ENCODE measurements at places on chromosomes 7 and 10.

- no peak for DNase-seq
Observed at GRCh38 chr7:38905056-38905759, 3.8 kb downstream of the VPS41 start.

DNA sequence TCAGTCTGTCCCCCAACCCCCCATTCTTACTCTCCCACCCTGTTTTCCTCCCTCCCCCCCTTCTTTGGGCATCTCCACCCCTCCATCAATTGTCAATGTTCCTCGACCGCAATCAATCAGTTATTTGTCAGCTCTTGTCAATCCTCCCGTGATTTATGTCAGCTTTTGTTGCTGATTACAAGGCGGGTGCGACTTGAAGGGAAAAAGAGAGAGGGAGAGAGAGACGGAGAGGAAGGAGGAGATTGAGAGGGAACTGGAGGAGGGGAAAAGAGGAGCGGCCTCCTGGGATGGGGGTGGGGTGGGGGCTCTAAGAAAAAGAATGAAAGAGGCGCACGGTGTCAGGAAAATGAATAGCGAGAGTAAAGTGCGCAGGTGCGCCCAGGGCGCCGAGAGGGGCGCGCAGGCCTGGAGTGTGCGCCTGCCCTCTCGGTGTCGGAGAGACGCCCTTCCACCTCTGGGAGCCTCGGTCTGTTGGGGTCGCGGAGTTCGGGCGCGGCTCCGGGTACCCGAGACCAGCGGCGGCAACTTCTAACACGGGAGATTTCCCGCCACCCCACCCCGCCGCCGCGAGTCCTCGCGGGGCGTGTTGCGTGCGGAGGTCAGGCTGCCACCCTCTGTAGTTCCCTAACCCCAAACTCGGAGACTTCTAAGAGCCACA is 1.1 kb upstream of the ZNF503 start:
- DNase-seq = no peak

- DNase-seq = no peak
Observed at GRCh38 chr7:100561491-100562194, 12.1 kb downstream of the SAP25 start.

DNA sequence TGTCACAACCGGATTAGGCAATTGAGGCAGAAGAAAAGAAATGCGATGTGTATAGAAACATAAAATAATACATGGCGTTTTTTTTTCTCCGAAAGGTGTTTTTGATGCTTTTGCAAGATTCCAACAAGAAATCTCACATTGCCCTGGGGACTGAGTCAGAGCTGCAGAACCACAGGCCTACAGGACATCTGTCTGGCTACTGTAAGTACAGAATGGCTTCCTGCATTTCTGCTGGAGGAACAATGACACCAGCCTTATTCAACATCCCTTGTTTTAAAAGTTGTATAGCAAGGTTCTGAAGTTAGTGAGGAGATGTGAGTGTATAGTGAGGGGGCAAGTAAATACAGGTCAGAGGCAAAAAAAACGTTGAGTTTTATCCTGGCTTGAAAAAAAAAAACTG is 256.4 kb downstream of the ABCA13 start:
- no peak for DNase-seq

- no peak for DNase-seq
Observed at GRCh38 chr10:11317936-11318670, 293.3 kb downstream of the USP6NL start.

DNA sequence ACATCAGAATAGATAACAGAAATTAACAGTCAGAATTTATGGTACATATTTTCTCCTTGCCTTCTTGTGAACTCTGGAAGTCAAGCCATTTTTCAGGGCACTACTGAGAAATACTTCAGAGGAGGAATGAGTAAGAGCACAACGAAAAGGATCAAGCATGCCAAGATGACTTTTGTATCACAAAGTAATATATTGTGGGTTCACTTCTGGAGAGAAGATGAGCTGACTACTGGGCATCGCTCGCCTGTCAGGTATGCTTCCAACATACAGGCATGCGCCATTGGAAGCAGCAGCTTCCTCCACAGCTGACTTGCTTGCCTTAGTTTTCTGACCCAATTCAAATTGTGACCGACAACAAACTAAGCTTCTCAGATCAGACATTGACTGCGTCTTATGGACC is 137.3 kb downstream of the VTI1A start:
- DNase-seq = no peak

- DNase-seq = no peak
Observed at GRCh38 chr10:49654036-49654693, 25.3 kb upstream of the C10orf53 start.

DNA sequence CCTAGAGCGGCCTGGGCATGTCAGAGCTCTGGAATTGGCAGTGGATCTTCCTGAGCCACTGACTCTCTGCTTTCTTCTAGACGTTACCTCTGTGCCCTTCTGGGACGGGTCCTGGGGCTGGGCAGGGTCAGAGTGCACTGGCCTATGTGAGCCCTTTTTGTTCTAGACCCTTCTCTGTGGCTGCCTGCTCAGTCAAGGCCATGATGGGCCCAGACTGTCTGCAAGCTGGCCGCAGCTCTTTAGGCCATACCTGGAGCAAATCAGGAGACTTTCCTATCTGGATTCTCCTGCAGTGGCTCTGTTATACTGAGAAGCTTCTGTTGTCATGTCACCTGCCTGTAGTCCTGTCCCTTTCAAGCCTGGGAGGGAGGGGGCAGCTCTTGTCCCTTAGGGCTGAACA is 70.1 kb downstream of the ADCY1 start:
- no peak for DNase-seq

All from cerebellar nuclear complex (tissue), 1 donor.